Activated naive CD8-positive, alpha-beta T cell treated with anti-CD3 and anti-CD28 coated beads, Interleukin-2, amount 50 U/mL, for 24 hours (primary cell): ENCODE measurements at places on chromosomes 13 and 19.

- peaks cover 44% of the 10 kb centered on the region for H3K4me1 ChIP-seq
- H3K27ac ChIP-seq, result peak overlapping the region; percentile 90
- H3K4me3 ChIP-seq, result peak overlapping the region; percentile 85
- peaks cover 13% of the 10 kb centered on the region for H3K36me3 ChIP-seq
- no peaks in the 10 kb centered on the region for H3K27me3 ChIP-seq
Observed at GRCh38 chr13:40666933-40667621, 636 bp upstream of the FOXO1 start.

GRCh38 chr19:751501-752341 lies 809 bp downstream of the MISP start:
- H3K27ac ChIP-seq, result no peak overlapping the region
- H3K4me3 ChIP-seq, result no peak overlapping the region
- no peaks in the 10 kb centered on the region for H3K4me1 ChIP-seq
- no peaks in the 10 kb centered on the region for H3K36me3 ChIP-seq

DNA sequence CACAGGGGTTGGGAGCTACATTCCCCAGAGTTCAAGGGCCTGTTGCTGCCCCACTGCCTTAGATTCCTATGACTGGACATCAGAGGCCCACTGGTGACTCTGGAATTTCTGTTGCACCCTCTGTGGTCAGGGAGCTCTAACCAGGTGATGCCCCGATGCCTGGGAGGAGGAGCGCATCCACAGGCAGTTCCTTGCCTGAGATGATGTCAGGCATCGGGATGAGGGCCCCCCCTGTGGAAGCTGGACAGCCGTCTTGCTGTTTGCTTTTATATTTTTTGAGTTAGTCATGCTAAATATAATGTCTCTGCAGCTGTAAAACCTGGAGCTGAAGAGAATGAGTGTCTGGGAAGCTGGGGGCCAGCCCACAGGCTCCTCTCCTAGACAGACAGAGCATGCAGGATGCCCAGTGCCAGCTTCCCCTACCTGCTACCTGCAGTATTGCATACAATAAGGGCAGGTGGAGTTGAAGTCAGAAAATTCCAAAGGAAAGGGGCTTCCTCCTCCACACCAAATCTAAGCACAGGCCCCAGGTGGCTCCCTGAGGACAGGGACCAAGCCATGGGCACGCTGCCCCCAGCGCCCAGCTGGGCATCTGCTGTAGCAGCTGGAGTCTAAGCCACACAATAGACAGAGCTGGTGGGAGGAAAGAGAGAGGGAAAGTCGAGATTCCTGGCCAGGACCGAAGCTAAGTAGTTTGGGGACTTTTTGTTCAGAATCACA lies 16.2 kb downstream of the COL4A2 start:
- no peaks in the 10 kb centered on the region for H3K36me3 ChIP-seq
- no peak overlapping the region for H3K4me3 ChIP-seq
- no peak overlapping the region for H3K27ac ChIP-seq
- H3K4me1 ChIP-seq, result peaks cover 13% of the 10 kb centered on the region
- no peak for DNase-seq

DNA sequence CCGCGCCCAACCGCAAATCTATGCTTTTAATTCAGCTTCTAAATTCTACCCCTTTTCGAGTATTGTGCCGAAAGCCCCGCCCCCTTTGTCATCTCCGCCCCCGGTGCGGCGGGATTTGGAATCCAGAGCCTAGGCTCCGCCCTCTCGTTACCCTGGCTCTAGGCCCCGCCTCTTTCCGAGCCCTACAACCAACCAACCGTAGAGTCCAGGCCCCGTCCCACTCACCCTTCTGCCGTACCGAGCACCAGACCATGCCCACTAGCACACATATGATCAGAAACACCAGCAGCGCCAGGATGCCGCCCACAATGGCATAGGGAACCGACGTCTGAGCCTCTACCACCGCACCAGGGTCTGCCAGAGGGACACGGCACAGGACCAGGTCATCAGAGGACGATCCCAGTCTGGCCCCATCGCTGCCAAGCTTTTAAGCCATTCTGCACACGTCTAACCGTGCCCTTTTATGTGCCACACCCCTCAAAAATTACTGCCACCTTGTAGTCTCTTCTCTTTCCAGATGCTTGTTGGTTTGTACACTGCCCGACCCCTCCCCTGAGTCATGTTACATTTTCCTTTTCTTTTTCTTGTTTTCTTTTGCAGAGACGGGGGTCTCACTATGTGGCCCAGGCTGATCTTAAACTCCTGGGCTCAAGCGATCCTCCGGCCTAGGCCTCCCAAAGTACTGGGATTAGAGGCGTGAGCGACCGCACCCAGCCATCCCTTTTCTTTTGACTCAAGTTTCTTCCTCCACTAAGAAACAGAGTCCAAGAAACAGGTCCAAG lies 4.7 kb upstream of the ZNF428 start:
- no peak for DNase-seq
- no peak overlapping the region for H3K27ac ChIP-seq
- H3K4me3 ChIP-seq, result no peak overlapping the region

DNA sequence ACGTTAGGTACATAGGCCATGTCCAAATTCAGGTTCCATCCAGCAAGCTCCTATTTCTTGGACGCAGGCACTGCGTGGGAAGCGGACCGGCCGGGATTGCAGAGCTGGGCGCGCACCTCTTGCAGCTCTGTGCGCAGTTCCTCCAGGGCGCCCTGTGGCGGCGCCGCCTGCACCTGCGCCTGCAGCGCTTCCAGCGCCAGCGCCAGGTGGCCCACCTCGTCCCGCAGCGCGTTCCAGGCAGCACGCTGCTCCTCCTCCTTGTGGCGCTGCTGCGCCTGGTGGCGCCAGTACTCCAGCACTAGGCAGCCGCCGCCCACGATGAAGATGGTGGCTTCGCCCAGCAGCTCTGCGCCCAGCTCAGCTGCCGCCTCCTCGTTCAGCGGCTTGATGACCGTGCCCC lies 31.1 kb downstream of the OPA3 start:
- H3K4me3 ChIP-seq, result no peak overlapping the region
- peaks cover 3% of the 10 kb centered on the region for H3K36me3 ChIP-seq
- H3K4me1 ChIP-seq, result peaks cover 3% of the 10 kb centered on the region
- no peak overlapping the region for H3K27ac ChIP-seq
- no peaks in the 10 kb centered on the region for H3K27me3 ChIP-seq
- DNase-seq, result no peak

DNA sequence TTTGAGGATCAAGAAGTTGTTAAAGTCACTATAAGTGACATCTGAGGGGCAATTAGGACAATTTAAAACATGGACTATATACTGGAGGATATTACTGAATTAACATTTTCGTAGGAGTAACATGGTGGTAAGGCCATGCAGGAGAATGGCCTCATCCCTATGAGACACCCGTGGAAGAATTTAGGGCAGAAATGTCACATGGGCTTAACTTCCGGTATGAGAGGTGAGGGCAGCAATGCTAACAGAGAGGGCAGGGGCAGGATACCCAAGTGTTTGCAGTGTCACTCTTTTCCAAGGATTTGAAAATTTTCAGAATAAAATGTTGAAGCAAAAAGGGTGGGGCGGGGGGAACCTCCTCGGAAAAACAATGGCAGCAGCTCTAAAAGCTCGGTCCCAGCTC lies 23.6 kb downstream of the RANBP3 start:
- no peaks in the 10 kb centered on the region for H3K27me3 ChIP-seq
- H3K36me3 ChIP-seq, result peaks cover 25% of the 10 kb centered on the region
- peak overlapping the region; percentile 90 for H3K27ac ChIP-seq
- H3K4me1 ChIP-seq, result peaks cover 93% of the 10 kb centered on the region
- DNase-seq, result no peak

GRCh38 chr19:50980208-50980607 lies 3.5 kb downstream of the KLK7 start:
- no peaks in the 10 kb centered on the region for H3K36me3 ChIP-seq
- DNase-seq, result no peak
- no peak overlapping the region for H3K27ac ChIP-seq

DNA sequence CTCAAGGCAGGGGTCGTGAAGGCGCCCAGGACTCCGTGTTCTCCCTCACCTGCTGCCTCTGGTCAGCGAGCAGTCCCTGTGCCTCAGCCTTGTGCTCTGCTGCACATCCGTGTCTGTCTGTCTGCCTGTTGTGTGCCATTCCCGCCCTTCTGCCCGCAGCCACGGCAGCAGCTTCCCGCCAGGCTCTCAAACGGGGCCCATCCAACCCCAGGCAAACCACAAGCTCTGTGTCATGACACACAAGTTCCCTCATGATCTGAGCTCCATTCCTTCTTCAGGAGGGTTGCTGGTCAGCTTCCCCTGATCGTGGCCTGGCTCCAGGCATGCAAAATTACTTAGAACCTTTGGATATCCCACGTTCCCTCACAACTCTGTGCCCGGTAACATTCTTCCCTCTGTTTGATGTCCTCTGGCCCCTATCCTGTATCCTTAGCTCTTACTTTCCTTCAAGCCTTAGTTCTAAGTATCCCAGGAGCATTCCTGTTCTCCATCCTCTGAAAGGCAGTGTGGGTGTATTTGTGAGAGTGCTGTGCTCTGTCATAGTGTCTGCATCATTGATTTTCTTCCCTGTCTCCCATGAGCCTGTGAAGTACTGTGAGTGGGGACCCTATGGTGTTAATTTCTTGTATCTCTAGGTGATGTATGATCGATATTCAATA lies 3.2 kb downstream of the GPR183 start:
- H3K27ac ChIP-seq, result peak overlapping the region; percentile 90
- DNase-seq, result peak; percentile 51
- H3K36me3 ChIP-seq, result peaks cover 55% of the 10 kb centered on the region
- peaks cover 83% of the 10 kb centered on the region for H3K4me1 ChIP-seq

DNA sequence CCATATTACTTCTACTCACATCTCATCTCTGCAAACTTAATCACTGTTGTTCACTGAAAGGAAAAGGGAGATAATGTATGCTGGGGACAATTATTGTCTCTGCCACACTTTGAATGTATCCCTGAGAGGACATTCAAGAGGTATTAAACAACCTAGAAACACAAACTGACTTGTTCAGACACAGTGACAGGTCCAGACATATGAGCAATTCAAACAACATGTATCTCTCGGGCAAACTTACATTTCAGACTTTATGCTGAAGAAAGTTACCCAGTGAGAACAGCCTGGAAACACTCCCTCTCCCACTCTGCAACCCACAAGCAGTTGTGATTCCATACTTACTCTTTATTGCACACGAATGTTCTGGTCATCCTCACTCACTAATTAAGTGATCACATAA lies 968.7 kb upstream of the SLC10A2 start:
- H3K36me3 ChIP-seq, result no peaks in the 10 kb centered on the region
- DNase-seq, result no peak
